ENCODE measurements at places on chromosomes 6 and 20.

- no peaks in the 10 kb centered on the region for H3K4me1 ChIP-seq
- DNase-seq = no peak
- no peaks in the 10 kb centered on the region for H3K36me3 ChIP-seq
- no peak overlapping the region for H3K4me3 ChIP-seq
These were observed 11.8 kb upstream of the ZNF831 start for GRCh38 chr20:59151820-59152219.

- no peak for DNase-seq
- H3K4me1 ChIP-seq = peaks cover 32% of the 10 kb centered on the region
- no peak overlapping the region for H3K4me3 ChIP-seq
- H3K27me3 ChIP-seq = no peaks in the 10 kb centered on the region
These were observed 2.2 kb upstream of the PARD6B start for GRCh38 chr20:50728981-50729874.

DNA sequence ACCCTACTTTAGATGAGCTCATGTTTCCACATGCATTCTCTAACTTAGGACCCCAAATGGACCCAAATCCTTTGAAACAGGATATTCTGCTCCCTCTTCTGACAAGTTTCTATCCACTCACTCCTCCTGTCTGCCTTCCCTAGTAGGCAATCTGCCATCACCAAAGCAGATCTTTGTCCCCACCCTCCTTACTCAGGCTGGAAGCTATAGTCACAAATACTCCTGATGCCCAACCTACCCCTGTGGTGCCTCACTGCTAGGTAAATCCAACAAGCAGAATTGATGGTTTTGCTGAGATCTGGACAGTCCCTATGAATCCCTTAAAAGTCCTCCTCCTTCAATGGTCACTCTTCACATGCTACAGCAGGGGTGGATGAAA, 21.7 kb downstream of the ELOVL5 start:
- no peaks in the 10 kb centered on the region for H3K36me3 ChIP-seq
- peaks cover 61% of the 10 kb centered on the region for H3K4me1 ChIP-seq
- H3K27me3 ChIP-seq = peaks cover 2% of the 10 kb centered on the region
- peak; percentile 54 for DNase-seq

- H3K4me3 ChIP-seq = peak overlapping the region; percentile 88
- no peak for DNase-seq
- peaks cover 21% of the 10 kb centered on the region for H3K4me1 ChIP-seq
- H3K27ac ChIP-seq = peak overlapping the region; percentile 77
These were observed 1.2 kb downstream of the OGFR start for GRCh38 chr20:62805711-62806382.

GRCh38 chr6:25918083-25918683, 12.3 kb downstream of the SLC17A2 start:
- peaks cover 3% of the 10 kb centered on the region for H3K27me3 ChIP-seq
- DNase-seq = no peak
- H3K4me3 ChIP-seq = no peak overlapping the region
- no peaks in the 10 kb centered on the region for H3K36me3 ChIP-seq
- no peak overlapping the region for H3K27ac ChIP-seq

DNA sequence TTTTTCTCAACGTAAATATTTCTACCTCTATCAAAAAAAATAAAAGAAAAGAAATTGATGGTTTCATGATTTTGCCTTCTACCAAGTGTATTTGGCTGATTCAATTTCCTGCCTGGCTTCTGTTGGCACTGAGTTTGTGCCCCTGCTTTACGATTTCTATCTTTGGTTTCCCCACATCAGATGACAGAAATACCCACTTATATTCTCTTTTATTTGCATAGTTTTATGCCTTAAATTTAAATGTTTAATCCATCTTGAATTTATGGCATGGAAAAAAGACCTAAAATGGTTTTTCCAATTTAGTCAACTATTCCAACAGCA, 34.3 kb downstream of the RNF24 start:
- H3K36me3 ChIP-seq = no peaks in the 10 kb centered on the region
- H3K4me1 ChIP-seq = peaks cover 26% of the 10 kb centered on the region
- H3K27me3 ChIP-seq = no peaks in the 10 kb centered on the region
- H3K4me3 ChIP-seq = peak overlapping the region; percentile 87

- peaks cover 40% of the 10 kb centered on the region for H3K4me1 ChIP-seq
- H3K4me3 ChIP-seq = no peak overlapping the region
- H3K36me3 ChIP-seq = peaks cover 25% of the 10 kb centered on the region
- H3K27me3 ChIP-seq = peaks cover 1% of the 10 kb centered on the region
- no peak for DNase-seq
These were observed 4.0 kb downstream of the FUCA2 start for GRCh38 chr6:143507358-143508145.

GRCh38 chr6:19723545-19723944, 113.6 kb upstream of the ID4 start:
- H3K36me3 ChIP-seq = no peaks in the 10 kb centered on the region
- no peaks in the 10 kb centered on the region for H3K27me3 ChIP-seq
- no peak overlapping the region for H3K4me3 ChIP-seq

DNA sequence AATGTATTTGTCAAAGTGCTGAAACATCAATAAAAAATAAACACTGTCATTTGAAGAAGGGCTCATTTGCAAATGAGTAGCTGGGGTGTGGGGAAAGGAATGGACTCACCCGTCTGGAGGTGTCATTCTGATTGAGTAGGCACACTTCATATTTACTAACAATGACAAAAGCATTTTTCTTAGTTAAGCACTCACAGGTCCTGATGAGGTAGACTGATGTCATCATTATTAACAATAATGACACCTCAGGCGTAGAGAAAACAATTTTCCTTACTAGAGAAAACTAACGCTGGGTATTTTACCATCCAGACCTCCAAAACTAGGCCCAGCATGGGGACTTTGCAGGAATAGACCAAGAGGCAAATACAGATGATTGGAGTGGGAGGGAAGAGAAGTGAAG, 76.0 kb downstream of the UNC5CL start:
- H3K27me3 ChIP-seq = no peaks in the 10 kb centered on the region
- DNase-seq = no peak
- peaks cover 60% of the 10 kb centered on the region for H3K4me1 ChIP-seq
- no peak overlapping the region for H3K4me3 ChIP-seq

- H3K27me3 ChIP-seq = peaks cover 1% of the 10 kb centered on the region
- H3K27ac ChIP-seq = no peak overlapping the region
- H3K36me3 ChIP-seq = peaks cover 5% of the 10 kb centered on the region
- no peak overlapping the region for H3K4me3 ChIP-seq
- peaks cover 67% of the 10 kb centered on the region for H3K4me1 ChIP-seq
These were observed 143.1 kb downstream of the CEP57L1 start for GRCh38 chr6:109238396-109238795.

- peaks cover 6% of the 10 kb centered on the region for H3K27me3 ChIP-seq
- H3K36me3 ChIP-seq = no peaks in the 10 kb centered on the region
- H3K4me3 ChIP-seq = no peak overlapping the region
- no peak for DNase-seq
- H3K27ac ChIP-seq = no peak overlapping the region
These were observed 2.2 kb upstream of the FAM162B start for GRCh38 chr6:116767715-116768114.

GRCh38 chr6:118935331-118935668, 341 bp upstream of the MCM9 start:
- no peaks in the 10 kb centered on the region for H3K27me3 ChIP-seq
- peaks cover 22% of the 10 kb centered on the region for H3K4me1 ChIP-seq
- H3K27ac ChIP-seq = peak overlapping the region; percentile 85
- peak overlapping the region; percentile 94 for H3K4me3 ChIP-seq
- H3K36me3 ChIP-seq = 0 out of 2 replicates have a peak, but pooled peaks cover 4% of the 10 kb centered on the region

- peaks cover 44% of the 10 kb centered on the region for H3K4me1 ChIP-seq
- H3K27ac ChIP-seq = peak overlapping the region; percentile 74
- DNase-seq = peak; percentile 38
- peak overlapping the region; percentile 56 for H3K4me3 ChIP-seq
- H3K36me3 ChIP-seq = no peaks in the 10 kb centered on the region
These were observed 80.7 kb downstream of the ANKS1A start for GRCh38 chr6:34969662-34970265.
